ENCODE measurements at places on chromosomes 2 and 18.

- peak; percentile 38 for DNase-seq
Measured at GRCh38 chr2:236176417-236176816, 8.2 kb upstream of the GBX2 start.

- DNase-seq: peak; percentile 76
Measured at GRCh38 chr2:152386266-152386665, 51.3 kb downstream of the FMNL2 start.

GRCh38 chr2:7570247-7570646, 653.0 kb downstream of the RNF144A start:
- DNase-seq: no peak

GRCh38 chr18:75073654-75074053, 135.3 kb downstream of the PTGR3 start:
- no peak for DNase-seq

GRCh38 chr18:58183226-58183625, 139.2 kb downstream of the NEDD4L start:
- no peak for DNase-seq

- DNase-seq: no peak
Measured at GRCh38 chr2:32572030-32572429, 55.8 kb upstream of the TTC27 start.

DNA sequence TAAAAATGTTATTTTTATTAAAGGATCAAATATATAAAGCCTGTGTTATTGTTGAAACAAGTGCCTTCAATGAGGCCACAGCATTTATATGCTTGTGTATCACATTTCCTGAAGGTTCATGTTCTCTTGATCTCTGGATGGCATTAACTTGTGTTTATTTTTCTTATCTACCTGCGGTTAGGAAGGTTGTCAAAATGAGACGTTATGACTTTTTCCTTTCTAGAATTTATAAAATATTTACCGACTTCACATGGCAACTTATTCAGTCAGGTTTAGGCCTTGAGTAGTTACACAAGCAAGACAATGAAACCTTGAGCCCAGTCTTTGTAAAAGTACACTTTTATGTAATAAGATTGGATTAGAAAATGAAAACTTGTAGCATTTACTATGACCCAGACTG, 196.4 kb upstream of the ACVR2A start:
- no peak for DNase-seq

- no peak for DNase-seq
Measured at GRCh38 chr2:225797394-225797793, 397.9 kb downstream of the NYAP2 start.

DNA sequence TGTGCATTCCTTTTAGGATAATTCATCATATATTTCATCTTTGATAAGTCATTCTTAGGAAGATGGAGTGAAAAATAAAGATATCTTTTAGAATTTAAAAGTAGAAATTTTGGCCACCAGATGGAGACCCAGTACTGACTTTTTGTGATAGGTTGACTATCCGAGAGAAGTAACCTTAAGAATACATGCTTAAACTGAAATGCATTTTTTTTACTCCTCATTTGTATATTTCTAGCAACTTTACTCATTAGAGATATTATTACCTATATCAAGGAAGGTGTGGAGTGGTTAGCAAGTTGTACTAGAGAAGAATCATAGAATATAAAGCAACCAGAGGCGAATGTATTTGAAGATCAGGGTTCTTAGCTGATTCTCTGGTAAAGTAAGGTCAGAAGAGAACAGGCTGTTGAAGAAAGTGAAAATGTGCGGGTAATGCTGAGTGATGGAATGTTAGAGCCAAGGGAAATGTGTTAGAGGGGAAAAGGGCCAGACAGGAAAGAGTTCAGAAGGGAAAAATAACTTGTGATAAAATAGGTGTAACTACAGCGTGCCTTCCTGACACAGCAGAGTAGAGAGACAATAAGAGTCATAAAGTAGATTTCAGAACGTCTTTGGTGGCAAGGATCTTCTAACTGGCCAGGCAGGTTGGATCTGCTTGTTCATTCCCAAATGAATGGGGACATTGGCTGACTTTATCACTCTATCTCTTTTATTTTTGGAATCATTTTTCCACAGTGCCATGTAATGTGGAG, 52.3 kb downstream of the TDRD15 start:
- DNase-seq: peak; percentile 16

GRCh38 chr2:20196053-20196656, 28.8 kb downstream of the SDC1 start:
- DNase-seq: no peak

GRCh38 chr2:83578405-83578804, 880.7 kb downstream of the SUCLG1 start:
- DNase-seq: no peak

- no peak for DNase-seq
Measured at GRCh38 chr2:112148477-112148876, 10.3 kb downstream of the FBLN7 start.

DNA sequence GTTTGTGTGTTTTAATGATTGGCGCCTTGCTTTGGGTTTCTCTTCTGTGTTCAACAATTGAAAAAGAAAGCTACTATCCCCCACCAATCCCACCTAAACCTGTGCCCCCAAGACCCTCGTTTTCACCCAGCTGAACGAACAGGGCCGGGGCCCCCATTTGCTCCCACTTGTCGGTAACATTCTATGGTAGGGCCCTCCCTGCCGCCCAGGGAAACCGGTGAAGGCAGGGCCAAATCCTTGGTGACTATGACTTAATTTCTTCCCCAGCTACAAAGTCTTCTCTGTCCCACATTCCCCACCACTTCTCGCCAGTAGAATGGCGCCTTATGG, 598 bp upstream of the SNRNP200 start:
- DNase-seq: no peak

GRCh38 chr2:1683297-1683696, 61.0 kb downstream of the PXDN start:
- DNase-seq: no peak

DNA sequence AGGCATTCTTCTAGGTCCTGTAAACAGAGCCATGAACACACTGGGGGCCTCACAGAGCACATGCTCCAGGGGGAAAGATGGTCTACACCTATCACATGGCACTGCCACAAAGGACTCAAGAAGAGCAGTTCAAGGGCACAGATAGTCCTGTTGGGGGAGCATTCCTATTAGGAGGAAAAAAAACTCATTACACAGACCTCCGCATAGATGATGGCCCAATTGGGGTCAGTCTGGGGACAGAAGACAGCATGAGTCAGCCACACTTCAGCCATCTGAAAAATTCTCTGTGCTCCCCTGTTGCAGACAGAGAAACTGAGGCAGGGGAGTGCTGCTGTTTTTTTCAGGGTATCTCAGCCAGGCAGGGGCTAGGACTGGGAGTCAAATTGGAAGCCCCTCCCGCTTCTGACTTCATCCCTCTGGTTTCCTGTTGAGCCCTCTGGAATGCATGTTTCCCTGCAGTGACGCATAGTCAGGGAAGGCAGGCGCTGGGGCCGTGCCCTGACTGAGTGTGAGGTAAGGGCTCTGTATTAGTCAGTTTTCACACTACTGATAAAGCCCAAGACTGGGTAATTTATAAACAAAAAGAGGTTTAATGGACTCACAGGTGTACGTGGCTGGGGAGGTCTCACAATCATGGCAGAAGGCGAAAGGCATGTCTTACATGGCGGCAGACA, 67.9 kb downstream of the RHOB start:
- peak; percentile 97 for DNase-seq

GRCh38 chr18:9996094-9996493, 82.3 kb downstream of the VAPA start:
- DNase-seq: no peak

DNA sequence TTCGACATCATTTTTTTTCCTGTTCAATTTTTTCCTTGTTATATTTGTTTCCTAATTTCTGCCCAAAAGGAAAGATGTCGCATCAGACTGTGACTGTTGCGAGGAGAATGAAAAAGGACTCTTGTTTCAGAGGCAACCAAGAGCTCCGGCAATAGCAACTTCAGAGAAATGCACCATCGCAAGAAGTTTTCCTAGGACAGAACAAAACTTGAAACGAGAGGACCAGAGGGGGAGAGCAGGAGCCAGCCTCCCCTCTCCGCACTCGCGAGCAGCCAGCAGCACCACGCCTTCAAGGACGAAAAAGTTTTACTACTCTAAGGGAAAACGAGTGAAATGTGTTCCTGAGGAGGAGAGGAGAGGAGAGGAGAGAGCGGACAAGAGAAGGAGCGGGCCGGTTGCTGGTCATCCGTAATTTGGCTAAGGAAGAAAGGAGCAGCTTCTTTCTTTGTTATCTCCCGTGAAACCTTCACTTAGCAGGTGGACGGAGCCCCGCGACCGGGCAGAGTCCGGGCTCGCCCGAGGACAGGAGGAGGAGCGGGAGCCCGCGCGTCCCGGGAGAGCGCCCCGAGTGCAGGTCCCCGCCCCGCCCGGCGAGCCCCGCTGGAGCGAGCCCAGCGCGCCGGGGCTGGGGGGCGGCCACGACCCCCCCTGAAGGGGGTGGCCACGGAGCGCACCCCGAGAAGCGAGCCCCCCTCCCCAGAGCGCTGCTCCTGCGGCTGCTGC, 744 bp downstream of the POU3F3 start:
- peak; percentile 52 for DNase-seq

DNA sequence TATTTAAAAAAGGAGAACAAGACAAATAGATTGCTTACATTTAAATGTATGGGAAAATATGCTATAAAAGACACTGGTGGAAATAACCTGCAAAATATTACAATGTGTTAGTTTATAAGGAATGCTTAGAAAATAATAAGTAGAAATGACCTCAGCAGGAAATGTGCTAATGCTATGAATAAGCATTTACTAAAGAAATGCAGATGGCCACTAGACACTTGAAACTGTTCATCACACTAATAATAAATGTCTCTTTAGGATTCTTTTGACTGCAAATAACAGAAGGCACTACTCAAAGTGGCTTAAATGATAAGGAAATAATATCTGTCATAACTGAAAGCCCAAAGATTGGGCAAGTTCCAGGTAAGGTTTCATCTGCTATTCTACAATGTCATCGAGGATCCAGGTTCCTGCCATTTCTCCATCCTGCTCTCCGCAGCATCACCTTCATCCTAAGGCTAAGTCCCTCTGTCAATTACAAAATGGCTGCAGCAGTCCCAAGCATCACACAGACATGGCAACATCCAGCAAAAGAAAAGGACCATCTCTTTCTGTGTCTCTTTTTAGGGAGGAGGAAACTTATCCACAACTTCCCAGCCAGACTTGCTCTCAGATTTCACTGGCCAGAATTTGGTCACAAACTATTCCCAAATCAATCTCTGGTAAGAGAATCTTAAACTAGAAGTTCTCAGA, 21.9 kb downstream of the METTL8 start:
- DNase-seq: peak; percentile 18

GRCh38 chr2:132676999-132677398, 7.0 kb upstream of the LYPD1 start:
- DNase-seq: peak; percentile 17

GRCh38 chr2:240982821-240983281, 15.6 kb upstream of the SNED1 start:
- no peak for DNase-seq

- DNase-seq: peak; percentile 53
Measured at GRCh38 chr2:176122683-176123410, at the start of gene HOXD9. Gene HOXD9 (plus strand): TSS chr2:176122719. CDS start chr2:176122769, 50 bp downstream.
